ENCODE measurements at places on chromosomes 7 and 10.

DNA sequence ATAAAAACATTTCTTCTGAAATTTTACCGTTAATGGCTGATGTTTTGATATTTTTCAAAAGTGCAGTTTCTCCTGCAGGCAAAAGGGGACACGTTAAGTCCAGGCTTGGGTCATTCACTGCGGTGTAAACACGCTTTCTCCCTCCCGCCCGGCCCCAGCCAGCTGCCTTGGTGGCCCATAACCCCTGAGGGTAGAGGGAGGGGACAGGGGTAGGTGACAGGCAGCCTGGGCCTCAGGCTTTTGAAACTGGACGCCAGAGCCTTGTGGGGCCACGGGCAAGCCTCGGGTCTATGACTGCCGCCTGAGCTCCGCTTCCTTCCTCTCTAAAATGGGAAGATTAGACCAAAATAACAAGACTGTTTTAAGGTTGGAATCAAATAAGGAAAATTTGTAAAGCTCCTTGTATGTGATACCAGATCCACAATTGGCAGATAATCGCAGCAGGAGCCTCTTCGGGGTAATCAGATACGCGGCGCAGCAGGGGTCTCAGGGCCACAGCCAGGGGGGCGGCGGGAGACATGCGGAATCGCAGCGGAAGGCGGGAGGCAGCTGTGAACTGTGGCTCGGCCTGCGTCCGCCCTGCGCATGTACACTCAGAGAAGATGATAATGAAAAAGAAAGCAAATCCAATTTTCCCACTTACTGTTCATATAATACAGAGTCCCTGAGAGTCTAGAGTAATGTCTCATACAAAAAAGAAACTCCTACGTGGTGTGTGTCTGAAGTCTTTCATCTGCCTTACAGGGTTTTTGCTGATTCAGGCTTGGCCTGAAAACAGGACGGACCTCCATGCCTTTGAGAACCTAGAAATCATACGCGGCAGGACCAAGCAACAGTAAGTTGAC lies 138.3 kb downstream of the EGFR start:
- DNase-seq: no peak

DNA sequence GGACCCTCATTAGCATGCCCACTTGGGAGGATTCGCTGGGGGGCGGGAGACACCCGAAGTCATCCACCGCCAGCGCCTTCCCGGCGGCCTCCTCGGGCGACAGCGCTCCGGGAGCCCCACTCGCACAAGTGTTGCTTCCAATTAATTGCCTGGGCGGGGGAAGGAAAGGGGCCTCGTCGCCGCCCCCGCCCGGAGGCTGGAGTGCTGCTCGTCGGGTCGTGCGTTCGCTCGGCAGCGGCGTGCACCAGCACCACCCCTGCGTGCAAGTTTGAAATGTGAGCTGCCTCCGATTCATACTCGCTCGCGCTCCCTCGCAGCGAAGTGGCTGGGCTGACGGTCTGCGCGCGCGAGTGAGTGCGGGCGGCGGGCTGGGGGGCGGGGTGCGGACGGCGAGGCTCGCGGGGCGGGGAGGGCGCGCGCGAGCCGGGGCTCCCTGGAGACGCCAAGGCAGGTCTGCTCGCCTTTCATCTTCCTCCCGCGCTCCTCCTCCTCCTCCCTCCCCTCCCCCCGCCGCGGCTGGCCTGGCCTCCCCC lies 104.6 kb upstream of the PPIF start:
- peak; percentile 66 for DNase-seq

DNA sequence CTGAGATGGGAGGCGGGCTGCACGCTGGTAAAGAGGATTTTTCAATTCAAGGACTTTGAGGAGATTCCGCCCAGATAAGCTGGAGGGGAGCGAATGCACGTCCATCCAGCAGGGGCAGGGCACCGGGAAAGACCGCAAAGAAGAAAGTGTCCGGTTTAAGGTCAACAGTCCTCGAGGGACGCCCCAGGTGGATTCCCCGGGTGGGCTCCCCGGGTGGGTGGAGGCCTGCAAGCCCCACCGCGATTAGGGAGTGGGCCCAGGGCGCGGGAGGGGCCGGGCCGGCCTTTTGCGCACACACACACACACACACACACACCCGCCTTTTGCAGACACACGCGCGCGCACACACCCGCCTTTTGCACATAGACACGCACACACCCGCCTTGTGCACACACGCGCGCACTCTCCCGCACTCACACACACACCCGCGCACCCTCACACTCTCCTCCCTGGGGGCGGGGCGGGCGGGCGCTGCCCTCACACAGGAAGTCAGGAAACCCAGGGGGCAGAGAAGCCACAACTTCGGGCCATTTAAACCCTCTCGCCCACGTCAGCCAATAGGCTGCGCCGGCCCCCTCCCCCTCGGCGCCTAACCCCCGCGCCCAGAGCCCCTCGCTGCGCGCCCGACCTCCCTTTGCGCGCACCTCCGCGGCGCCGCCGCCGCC lies 615 bp downstream of the ARHGAP12 start:
- peak; percentile 50 for DNase-seq

DNA sequence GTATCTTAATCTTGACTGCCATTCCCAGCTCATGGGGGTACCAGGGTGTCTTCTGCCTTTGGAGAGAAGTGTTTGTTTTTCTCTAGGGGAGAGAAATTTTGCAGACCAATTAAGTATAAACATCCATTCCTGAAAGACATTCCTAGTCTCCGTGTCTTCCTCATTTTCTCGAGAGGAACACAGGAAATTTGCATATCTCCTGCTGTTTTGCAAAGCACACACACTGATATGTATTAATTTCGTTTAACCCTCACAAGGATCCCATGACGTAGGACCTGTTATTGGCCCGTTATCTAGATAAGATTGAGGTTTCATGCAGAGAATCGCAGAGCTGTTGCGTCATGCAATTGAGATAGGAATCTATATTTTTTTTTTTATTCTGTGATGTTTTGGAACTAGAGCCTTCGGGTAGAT lies 944 bp downstream of the RHBDD2 start:
- peak; percentile 20 for DNase-seq

DNA sequence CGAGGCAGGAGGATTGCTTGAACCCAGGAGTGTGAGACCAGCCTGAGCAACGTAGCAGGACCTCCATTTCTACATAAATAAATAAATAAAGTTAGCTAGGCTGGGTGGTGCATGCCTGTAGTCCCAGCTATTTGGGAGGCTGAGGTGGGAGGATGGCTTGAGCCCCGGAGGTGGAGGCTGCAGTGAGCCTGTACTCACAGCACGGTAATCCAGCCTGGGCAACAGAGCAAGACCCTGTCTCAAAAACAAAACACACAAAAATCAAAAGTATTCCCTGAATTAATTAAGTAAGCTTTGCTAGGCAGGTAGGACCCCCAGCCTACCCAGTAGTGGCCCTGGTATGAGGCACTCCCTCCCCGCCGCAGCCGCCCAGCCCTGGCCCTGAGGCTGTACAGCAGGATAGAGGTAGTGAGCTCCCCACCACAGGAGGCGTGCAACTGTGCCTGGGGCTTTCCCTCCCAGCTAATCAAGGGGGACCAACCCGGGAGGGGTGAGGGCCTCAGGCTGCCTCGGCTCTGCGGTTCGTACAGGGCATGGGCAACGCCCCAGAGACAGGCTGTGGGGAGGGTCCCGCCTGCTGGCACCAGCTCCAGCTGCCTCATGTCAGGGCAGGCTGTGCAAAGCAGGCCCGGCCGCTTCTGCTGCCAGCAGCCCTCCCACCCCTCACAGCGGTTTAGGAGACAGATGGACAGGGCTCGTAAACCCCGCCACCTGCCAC lies 1.0 kb upstream of the CYP2W1 start:
- no peak for DNase-seq

DNA sequence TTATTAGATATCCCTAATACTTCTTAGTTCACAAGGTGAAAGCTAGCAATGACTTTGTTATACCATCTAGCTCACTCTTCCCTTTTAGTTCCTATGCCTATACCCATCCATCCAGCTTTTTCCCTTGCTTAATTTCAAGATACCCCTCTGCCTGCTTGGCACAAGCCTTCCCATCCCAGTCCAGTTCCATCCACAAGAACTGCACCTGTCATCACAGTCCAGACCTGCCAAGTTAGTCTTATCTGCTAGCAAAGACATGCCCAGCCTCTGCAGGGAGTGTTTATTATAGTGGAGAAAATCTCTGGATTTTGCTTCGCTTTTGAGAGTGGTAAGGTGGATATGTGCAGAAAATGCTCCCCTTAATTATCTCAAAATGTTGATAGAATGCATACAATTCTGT lies 158.2 kb downstream of the ST7 start:
- no peak for DNase-seq

GRCh38 chr10:98224509-98224908 lies 43.5 kb downstream of the LOXL4 start:
- no peak for DNase-seq

- DNase-seq: no peak
Observed at GRCh38 chr10:31584876-31585275, 265.9 kb downstream of the ZEB1 start.

GRCh38 chr7:106978425-106979420 lies 65.8 kb upstream of the PRKAR2B start:
- DNase-seq: no peak

- no peak for DNase-seq
Observed at GRCh38 chr10:95266674-95267095, 24.1 kb downstream of the PDLIM1 start.

GRCh38 chr7:158949359-158949758 lies 93.0 kb downstream of the DYNC2I1 start:
- DNase-seq: no peak

DNA sequence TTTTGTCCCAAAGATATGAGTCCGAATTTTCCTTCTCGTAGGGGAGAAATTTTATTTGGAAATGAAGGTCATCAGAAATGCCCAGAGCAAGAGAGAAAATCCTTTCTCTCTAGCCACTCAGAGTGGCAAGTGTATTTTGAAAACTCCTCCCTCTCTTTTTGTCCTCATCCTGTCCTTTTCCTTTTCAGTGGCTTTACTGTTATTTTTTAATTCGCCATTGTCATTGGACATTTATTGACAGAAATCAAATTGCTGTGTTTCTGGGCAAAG lies 39.6 kb downstream of the TET1 start:
- no peak for DNase-seq

GRCh38 chr7:95993380-95993779 lies 221.0 kb downstream of the DYNC1I1 start:
- no peak for DNase-seq

- DNase-seq: no peak
Observed at GRCh38 chr10:24136070-24136469, 72.9 kb upstream of the KIAA1217 start.

GRCh38 chr10:130246113-130246512 lies 109.9 kb downstream of the GLRX3 start:
- no peak for DNase-seq

DNA sequence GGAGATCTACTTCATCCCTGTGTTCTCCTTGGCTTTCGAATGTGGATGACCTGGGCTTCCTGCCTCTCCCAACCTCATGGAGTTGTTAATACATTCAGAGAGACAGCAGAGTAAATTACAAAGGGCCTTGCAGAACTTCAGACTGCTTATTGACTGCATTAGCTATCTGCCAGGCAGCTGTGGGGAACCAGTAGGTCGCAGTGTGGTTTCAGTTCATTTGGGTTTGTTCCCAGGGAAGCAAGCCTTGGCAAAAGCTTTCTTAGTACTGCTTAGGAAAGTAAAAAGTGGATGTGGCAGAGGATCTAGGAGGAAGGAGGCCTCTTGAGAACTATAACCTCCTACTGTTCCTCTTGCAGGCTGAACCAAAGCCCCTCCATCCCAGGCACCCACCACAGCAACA lies 9.2 kb downstream of the NPFFR1 start:
- DNase-seq: no peak

DNA sequence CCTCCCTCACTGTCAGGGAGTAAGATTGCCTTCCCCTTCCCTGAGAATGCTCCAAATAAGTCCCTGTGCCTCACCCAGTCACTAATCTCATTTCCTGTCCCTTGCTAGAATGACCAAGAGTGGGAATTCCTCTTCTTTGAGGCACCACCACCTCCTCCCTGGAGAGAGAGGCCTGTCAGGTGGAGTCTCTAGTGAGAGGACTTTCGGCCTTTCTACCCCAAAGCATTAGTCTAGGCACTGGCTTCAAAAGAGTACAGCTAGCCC lies 145.0 kb downstream of the PTPN20 start:
- DNase-seq: no peak

DNA sequence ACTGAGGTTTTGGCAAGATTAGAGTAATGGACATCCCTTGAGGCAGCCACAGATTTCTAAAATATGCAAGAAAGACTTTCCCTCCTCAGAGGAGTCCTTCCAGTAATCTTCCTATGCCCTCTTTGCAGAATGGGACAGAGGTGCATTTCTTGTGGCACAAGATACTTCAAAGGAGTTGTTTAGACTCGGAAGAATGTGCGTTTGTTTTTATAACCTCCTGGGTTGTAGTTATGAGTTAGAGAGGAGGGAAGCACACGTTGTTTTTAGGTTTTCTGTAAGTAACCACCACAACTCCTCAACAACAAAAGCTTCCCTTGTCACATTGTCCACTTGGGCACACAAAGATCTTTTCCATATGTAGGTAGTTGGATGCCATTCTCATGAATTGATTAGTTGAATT lies 78.1 kb upstream of the GLI3 start:
- DNase-seq: no peak

GRCh38 chr10:14487488-14487883 lies 156.8 kb upstream of the FRMD4A start:
- no peak for DNase-seq

- DNase-seq: no peak
Observed at GRCh38 chr10:92847202-92847864, 987 bp upstream of the EXOC6 start.

DNA sequence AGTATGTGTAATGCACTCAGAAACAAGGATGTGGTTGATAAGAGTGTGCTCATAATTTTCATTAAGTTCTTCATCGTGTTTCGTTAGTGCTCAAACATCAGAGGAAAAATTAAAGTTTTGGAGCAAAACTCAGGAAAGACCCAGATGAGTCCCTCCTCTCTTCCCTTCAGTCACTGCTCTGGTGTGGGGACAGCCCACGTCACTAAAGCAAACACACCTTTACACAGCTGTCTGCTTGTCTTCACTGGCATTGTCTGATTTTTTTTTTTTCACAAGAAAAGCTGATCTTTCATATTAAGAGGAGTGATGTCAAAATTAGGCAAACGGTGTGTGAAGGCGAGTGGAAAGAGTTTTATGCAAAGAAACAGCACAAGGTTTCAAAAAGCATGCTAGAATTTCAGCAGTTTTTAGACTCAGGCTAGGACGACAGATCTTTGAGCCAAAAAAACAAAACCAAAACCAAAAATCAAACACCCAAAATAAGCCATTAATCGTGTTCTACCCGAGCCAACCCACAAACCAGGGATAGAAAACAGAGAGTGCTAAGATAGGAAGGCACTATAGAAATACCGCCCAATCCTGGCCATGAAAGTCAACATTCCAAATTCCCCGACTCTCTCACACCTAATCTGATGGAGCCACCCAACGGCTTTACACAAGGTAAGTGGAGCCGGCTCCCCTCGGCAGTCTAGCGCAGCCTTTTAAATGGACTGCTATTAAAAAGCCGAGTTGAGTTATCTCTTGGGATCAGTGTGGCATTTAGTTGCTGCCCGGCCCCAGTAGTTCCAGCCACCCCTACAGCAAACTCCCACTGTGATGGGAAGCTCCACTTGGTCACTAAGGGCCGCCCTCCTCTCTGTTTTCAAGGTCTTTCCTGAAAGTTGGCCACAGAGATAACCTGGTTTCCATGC lies 27.9 kb upstream of the GATA3 start:
- DNase-seq: no peak

- no peak for DNase-seq
Observed at GRCh38 chr7:130972201-130972600, 238.2 kb upstream of the KLF14 start.
